K562 (cell line): ENCODE measurements at places on chromosomes 16 and 17. TPM values are rescaled to one million over a fixed set of nuclear protein-coding genes. Genes with fewer than 3 reads are reported as not detected.

The NETO2 gene
- polyA plus RNA-seq = 22.2 and 31.2 TPM in 2 replicates

The RUNDC3A gene
- not detected in 2 replicates for polyA plus RNA-seq

- DNase-seq = peak; percentile 85
Observed at GRCh38 chr17:80270836-80271235, 10.2 kb downstream of the RNF213 start.

GRCh38 chr16:3580686-3581085 lies 3.5 kb upstream of the NLRC3 start:
- no peak for DNase-seq

GRCh38 chr17:82983510-82984248 lies 95.7 kb upstream of the METRNL start:
- DNase-seq = no peak

GRCh38 chr16:23949630-23950290 lies 114.0 kb downstream of the PRKCB start:
- DNase-seq = no peak

The CD79B gene
- 0.57 TPM in 1 of 2 replicates, not detected in the other for polyA plus RNA-seq

DNA sequence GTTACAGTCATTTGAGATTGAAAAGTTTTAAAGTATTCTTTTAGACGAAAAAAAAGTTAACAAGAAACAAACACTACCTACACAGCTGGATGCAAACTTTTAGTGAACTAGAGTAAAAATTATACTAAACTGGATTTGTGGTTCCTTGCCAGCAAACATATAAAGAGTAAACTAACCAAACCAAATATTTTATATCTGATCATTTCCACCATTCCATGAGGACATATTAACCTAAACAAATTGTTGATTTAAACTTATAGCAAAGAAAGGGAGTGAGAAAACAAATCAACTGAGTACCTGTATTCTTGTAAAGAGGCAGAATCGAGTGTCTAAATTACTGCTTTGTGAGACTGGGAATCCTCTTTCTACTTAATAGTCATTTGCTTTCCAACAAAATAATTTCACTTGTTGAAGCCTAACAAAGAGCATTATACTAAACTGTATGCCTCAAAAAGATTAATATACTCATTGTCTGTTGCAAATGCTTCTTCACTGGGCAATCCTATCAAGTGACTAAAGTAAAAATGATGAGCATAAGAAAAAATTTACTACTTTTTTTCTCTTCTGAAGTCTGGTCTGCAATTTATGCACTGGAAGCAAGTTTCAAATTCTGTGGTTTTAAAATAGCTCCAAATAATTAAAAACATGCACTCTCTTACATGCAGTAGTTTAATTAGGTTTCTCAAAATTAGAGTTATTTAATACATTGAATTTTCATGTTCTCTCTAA lies 37.5 kb downstream of the AKAP10 start:
- DNase-seq = no peak

The BAIAP3 gene
- 1.5 and 4.5 TPM in 2 replicates for polyA plus RNA-seq

DNA sequence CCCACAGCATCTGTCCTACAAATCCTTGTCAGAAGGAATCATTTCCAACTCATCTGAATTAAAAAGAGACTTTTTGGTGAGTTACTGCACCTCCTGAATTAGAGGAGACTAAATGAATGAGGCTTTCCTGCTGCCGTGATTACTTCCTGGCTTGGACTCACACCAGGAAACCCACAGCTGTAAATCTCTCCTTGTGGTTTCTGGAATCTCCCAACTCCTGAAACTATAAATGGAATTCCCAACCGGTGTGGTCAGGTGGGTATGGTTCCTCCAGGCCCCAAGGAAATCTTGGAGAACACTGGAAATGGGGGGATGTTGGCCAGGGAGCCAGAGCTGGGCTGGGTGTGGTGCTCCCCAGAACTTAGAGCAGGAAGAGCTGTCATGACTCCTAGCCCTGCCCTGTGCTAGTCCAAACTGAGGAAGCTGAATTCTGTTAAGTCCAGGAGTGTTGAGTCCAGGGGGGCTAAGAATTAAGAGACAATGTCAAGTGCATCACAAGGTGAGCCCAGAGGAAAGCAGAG lies 216.4 kb downstream of the GSG1L start:
- no peak for DNase-seq

GRCh38 chr17:8468127-8468526 lies 32.4 kb downstream of the NDEL1 start:
- DNase-seq = no peak

GRCh38 chr17:74016461-74016860 lies 187.0 kb upstream of the RPL38 start:
- DNase-seq = no peak

- DNase-seq = no peak
Observed at GRCh38 chr17:81074875-81075274, 39.9 kb downstream of the BAIAP2 start.

DNA sequence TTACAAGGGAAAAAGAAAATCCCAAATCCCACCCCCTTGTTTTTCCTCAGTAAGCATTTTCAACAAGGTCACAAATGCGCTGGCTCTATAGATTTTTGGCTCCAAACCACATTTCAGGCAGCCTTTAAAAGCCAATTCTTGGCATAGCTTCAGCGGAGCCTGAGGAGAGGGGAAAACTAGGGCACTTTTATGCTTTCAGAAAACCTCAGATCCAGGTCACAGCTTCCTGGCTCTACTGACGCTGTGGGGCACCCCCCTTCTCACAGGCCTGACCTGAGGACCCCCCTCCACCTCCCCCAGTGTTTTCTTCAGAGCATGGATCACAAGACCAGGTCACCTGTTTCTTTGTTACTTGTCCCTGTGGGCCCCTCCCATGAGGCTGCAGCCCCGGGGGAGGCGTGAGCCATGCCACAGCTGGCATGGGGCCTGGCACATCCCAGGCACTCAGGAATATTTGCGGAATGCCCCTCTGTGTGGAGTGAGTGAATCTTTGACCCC lies 30.1 kb upstream of the MTSS2 start:
- DNase-seq = no peak

The DHRS7C gene
- not detected in 2 replicates for polyA plus RNA-seq

GRCh38 chr17:47850692-47851573 lies at the start of gene SP6:
SP6 (minus strand) TSS chr17:47851163; CDS start chr17:47848429, 2,734 bp downstream.
- peak; percentile 93 for DNase-seq

- DNase-seq = no peak
Observed at GRCh38 chr16:89689142-89689541, 2.7 kb downstream of the CDK10 start.

The MT1M gene
- not detected in 2 replicates for polyA plus RNA-seq

- no peak for DNase-seq
Observed at GRCh38 chr17:68595496-68595895, 5.7 kb downstream of the FAM20A start.

GRCh38 chr17:47934856-47935255 lies 6.5 kb upstream of the PNPO start:
- no peak for DNase-seq

DNA sequence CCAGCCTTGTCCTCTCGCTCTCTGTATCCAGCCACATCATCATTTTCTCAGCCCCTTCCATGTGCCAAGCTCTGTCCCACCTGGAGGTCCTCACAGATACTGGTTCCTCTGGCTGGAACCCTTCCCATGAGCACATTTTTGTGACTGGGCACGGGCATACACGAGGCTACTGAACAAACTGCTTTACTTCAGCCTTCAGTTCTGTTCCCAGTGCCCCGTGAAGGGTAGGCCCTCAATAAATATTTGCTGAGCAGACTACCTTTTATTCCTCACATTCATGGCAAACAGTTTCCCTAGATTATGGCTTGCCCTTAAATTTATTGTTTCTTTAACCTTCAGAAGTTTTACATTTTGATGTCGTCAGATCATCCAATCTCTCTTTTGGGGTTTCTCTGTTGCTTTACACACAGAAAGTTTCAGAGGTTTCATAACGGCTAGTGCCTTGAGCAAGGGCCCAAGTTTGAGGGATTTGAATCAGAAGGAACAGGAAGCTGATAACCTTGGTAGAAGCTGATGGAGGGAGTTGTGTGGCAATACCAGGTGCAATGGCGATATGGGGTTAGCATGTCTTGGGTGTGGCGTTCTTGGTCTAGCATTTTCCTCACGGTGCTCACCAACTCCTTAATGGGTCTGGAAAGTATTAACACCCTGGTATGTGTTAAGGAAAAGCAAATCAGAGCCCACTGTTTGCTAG lies 27.8 kb downstream of the TMEM92 start:
- DNase-seq = no peak

DNA sequence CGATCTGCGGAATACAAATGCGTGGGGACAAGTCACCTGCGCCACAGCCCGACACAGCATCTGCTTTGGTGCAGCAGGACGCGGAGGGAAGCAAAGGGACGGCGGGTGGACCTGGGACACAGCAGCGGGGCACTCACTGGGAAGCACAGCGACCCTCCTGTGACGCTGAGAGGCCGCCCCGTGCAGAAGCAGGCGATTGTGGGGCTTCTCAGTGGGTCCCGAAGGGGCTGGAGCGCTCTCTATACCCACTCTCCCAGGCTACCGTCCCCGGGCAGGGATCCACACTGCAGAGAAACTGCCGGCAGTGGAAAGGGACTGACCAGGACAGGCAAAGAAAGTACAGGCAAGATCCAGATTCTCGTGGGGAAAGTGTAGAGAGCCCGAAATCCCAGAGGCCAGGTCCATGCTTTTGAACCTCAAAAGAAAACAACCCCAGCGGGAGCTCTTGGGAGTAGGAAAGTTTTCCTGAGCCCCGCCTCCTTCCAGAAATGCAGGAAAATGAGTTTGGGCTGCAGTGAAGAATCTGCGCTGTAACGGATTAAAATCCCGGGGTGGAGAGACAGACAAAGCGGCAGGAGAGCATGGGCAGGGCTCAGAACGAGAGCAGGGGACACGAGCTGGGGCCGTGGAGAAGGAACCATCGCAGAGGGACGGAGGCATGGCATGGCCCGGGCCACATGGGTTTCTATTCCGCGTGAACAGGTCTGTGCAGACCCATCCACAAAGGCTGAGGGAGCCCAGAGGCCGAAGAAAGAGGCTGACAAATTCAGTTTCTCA lies 12.7 kb downstream of the COX4I1 start:
- no peak for DNase-seq

The RPL26 gene
- polyA plus RNA-seq = 3,525 and 3,633 TPM in 2 replicates

DNA sequence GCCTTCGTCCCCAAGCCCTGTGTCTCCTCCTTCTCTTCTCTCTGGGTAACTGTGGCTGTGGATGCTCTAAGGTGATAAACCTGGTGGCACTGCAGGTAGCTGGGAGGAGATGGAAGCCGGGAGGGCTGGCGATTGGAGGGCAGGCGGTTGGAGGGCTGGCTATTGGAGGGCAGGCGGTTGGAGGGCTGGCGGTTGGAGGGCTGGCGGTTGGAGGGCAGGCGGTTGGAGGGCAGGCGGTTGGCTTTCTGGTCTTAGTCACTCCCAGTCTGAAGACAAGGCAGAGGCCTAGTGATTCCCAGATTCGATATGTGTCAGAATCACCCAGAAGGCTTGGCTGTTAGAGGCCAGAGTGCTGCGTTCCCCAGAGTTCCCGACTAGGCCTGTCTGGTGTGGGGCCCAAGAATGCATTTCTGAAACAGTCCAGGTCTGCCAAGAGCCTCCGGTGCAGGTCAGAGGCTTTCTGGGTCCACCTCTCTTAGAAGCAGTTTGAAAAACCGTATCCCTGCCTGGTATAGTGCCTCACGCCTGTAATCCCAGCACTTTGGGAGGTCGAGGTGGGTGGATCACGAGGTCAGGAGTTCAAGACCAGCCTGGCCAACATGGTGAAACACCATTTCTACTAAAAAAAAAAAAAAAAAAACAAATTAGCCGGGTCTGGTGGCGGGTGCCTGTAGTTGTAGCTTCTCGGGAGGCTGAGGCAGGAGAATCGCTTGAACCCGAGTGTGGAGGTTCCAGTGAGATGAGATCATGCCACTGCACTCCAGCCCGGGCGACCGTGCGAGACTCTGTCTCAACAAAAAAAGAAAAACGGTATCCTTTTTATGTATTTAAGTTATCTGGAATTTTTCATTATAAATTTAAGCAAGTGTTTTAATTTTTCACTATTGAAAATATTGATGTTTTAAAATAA lies 59.7 kb downstream of the WDR45B start:
- no peak for DNase-seq

DNA sequence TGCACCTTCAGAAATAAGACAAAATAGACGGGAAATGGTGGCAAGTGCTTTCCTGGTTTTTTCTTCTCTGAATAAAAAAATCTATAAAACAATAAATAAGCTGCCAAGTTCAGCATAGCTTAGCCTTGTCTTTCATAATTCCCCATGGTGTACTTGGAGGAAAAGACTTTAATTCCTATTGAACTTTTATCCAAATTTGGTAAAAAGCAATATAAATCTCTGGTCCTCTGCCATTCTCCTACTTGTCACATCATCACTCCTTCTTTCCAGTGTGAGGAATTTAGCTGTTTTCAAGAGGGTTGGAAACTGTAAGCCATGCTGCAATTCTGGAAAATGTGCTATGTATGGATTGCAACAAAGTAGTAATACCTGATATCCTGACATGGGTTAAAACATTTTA lies 551.8 kb upstream of the KIF2B start:
- DNase-seq = no peak

The PIRT gene
- not detected in 2 replicates for polyA plus RNA-seq

GRCh38 chr16:27377666-27378485 lies 24.1 kb upstream of the IL21R start:
- no peak for DNase-seq

- no peak for DNase-seq
Observed at GRCh38 chr17:72205357-72205756, 84.5 kb downstream of the SOX9 start.

DNA sequence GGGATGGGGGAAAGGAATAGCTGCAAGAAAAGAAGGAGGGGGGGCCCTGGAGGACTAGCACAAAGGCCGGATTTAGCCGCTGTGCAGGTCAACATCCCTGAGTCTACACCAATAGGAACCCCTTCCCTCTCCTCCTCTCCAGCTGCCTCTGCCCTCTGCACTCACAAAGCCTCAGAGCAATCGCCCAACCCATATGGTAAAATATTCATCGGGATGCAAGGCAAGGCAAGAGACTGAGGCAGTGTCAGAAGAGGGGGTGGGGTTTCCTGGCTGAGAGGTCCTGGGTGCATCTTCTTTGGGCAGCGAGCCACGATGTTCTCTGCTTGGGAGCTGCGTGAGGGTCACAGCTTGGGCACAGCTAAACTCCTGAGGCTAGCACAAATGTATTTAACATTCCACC lies 115.5 kb upstream of the NLRP1 start:
- no peak for DNase-seq

The EXOC3L1 gene
- polyA plus RNA-seq = not detected in 2 replicates

DNA sequence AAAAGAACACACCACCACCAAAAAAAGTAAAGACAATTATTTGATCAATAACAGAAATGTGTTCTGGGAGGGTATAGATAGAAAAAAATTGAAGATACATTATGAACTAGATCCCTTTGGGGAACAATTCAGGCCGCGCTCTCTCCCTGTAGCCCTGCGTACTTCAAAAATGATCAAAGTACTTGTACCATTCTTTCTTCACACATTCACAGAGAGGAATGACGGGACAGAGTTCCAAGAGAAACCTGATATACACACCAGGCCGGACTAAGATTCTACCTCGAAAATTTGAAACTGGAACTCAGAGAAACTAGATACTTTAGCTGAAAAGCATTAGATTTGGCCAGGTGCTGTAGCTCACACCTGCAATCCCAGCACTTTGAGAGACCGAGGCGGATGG lies 50.0 kb downstream of the CNOT1 start:
- DNase-seq = no peak

- no peak for DNase-seq
Observed at GRCh38 chr17:29584452-29585079, 4.9 kb downstream of the GIT1 start.

The SMIM22 gene
- not detected in 2 replicates for polyA plus RNA-seq
